ENCODE measurements at places on chromosomes 1 and 21. TPM values are rescaled to one million over a fixed set of nuclear protein-coding genes. Genes with fewer than 3 reads are reported as not detected.

GRCh38 chr1:198656500-198656932 lies 17.7 kb downstream of the PTPRC start:
- H3K27ac ChIP-seq, result peak overlapping the region; percentile 70
- H3K36me3 ChIP-seq, result no peaks in the 10 kb centered on the region
- peak; percentile 66 for DNase-seq

GRCh38 chr1:43947061-43947873 lies 517 bp downstream of the IPO13 start:
- peaks cover 26% of the 10 kb centered on the region for H3K4me1 ChIP-seq
- no peaks in the 10 kb centered on the region for H3K27me3 ChIP-seq
- DNase-seq, result no peak
- H3K4me3 ChIP-seq, result peak overlapping the region; percentile 74
- H3K36me3 ChIP-seq, result no peaks in the 10 kb centered on the region
- no peak overlapping the region for H3K27ac ChIP-seq

DNA sequence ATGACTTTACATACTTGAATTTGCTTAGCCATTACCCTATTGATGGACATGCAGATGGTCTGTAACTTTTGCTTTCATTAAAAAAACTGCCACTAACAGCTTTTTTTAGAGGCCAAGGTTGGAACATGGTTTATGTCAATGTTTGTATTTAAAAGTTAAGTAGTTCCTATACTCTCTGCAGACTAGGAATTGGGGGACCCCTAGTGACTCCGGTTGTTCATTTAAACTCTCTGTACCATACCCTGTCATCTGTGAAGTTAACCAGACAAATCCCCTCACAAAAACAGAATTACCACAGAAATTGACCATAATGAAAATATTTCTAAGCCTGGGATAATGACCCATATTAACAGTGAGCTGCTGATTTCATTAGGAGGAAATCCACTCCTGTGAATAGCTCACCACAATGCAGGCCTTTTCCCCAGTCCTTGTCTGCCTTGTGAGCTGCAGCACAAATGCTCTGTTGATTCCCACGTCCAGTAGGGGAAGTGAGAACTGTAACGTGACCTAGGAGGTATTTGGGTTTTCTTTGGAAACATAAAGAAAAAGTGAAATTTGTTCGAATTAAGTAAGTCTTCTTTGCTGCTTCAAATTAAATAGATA lies 30.2 kb upstream of the CD101 start:
- no peak for DNase-seq
- no peaks in the 10 kb centered on the region for H3K27me3 ChIP-seq
- no peak overlapping the region for H3K4me3 ChIP-seq
- H3K4me1 ChIP-seq, result 0 out of 2 replicates have a peak, but pooled peaks cover 4% of the 10 kb centered on the region
- no peak overlapping the region for H3K27ac ChIP-seq

- no peaks in the 10 kb centered on the region for H3K36me3 ChIP-seq
- H3K27ac ChIP-seq, result no peak overlapping the region
- DNase-seq, result no peak
- no peak overlapping the region for H3K4me3 ChIP-seq
Observed at GRCh38 chr1:80656641-80657040, 1144.1 kb upstream of the ADGRL2 start.

DNA sequence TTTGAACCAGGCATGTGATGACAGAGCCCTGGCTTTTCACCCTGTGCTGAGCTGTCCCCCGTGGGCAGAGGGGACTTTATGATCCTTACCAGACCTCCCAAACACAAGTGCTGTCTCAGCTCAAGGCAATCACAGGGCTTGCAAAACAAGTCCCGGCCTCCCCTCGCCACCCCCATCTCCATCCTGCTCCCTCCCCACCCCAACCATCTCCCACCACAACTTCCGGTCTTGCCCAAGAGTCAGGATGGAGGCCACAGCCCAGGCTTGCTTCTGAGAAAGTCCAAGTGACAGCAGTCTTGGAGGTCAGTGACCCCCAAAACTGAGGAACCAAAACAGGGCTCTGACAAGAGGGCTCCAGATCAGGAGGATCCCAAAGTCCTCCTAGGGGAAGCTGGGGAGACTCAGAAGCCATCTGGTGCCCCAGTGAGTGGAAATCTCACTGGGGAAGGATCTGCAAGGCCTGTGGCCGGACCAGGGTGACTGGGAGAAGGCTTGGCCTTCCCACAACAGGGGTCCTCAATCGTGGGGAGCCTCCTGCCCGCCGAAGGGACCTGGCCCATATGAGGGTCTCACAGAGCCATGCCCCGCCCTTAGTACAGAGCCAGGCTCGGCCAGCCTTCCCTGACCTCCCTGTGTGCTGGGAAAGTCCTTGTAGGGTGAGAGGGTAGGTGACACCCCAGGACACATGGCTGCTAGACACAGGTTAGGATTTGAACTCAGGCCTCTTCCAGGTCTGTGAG lies 4.5 kb upstream of the SDC3 start:
- no peak for DNase-seq
- H3K36me3 ChIP-seq, result no peaks in the 10 kb centered on the region
- peaks cover 17% of the 10 kb centered on the region for H3K4me1 ChIP-seq
- H3K27me3 ChIP-seq, result no peaks in the 10 kb centered on the region
- H3K4me3 ChIP-seq, result no peak overlapping the region

GRCh38 chr1:116725798-116726197 lies 28.4 kb upstream of the CD2 start:
- H3K4me3 ChIP-seq, result no peak overlapping the region
- H3K27ac ChIP-seq, result no peak overlapping the region
- H3K4me1 ChIP-seq, result no peaks in the 10 kb centered on the region
- H3K27me3 ChIP-seq, result no peaks in the 10 kb centered on the region

DNA sequence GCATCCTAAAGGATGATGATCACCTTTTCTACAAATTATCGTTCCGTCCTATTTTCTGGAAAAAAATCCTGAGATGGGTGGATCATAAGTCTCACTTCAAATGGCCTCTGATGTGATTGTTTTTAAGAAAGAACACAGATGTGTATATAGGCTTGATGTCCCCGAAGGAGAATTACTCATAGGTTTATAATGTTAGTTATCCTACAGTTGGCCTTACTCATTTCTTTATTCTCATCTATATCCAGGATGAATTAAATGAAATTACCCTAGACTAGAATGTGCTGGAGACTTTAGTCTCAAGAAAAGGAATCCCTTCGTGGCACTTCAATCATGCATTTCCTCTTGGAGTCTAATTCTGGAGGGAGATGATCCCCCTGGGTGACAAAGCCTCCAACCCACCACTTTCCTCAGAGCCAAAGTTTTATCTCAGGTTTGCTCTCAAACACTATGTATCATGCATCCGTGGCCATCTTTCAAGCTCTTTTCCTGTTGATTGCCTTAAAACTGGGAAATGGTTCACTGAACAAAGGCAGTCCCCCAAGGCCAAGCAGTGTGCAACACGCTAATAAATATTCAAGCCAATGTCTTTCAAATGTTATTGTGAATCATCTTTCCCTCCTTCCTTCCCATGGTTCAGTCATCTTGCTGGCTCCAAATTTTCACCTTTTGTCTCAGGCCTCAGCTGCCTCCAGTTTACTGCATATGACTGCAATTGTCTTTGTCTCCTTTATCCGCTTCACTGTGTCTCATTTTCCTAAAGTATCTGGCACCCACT lies 32.5 kb upstream of the SMYD2 start:
- no peaks in the 10 kb centered on the region for H3K4me1 ChIP-seq
- DNase-seq, result no peak
- H3K36me3 ChIP-seq, result no peaks in the 10 kb centered on the region
- H3K27ac ChIP-seq, result no peak overlapping the region
- H3K4me3 ChIP-seq, result no peak overlapping the region

OR10J4 gene
- total RNA-seq, result not detected

DNA sequence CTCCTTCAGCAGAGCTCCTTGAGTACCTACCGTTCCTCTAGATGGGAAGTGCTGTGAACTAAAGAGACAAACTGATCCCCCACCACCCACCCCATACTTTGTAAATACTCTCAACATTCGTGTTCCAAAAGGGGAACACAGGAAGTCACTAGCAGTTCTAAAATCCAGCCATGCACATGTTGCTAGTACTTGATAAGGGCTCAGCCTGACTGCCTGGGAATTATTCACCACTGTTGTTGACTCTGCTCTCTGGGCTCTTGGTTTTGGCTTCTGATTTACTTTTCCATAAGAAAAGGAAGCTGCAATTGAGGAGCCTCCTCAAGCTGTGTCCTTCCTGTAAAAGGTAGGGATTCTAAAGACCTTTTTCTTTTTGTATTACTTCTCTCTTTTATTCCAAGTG lies 67.5 kb downstream of the IVNS1ABP start:
- H3K27me3 ChIP-seq, result no peaks in the 10 kb centered on the region
- H3K4me1 ChIP-seq, result no peaks in the 10 kb centered on the region
- DNase-seq, result no peak
- H3K4me3 ChIP-seq, result no peak overlapping the region

DNA sequence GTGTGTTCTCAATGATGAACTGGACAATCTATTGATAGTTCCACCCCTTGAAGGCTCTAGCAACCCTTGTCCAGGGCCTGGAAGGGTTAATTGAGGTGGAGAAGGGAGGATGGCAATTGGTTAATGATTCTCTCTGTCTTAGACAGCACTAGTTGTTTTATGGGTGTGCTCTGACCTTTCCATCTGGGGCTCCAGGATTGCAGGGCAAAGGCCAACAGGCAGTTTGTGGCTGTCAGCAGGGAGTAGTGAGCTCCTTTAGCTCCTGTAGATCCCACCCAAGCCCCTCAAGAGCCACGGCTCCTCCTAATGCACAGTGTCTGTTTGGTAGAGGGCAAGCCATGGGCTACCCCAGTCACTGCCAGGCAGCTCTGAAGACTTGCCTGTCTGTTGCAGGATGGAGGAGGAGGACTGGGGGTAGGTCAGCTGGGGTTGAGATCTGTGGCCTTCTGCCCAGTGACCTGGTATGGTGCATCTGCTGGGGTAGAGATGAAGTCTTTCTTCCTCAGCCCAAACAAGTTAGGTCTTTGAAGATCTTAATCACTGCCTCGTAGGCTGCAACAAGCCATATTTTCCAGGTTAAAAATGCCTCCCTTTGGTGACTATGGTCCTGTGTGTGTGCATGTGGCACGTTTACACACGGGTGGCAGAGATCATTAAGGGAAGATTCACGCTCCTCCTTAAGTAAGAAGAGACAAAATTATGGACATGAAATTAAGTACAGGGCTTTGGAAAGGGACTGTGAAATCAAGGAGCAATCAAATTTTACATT lies 7.7 kb downstream of the MROH7 start:
- H3K27ac ChIP-seq, result no peak overlapping the region
- H3K4me1 ChIP-seq, result no peaks in the 10 kb centered on the region
- no peak for DNase-seq
- no peak overlapping the region for H3K4me3 ChIP-seq

DNA sequence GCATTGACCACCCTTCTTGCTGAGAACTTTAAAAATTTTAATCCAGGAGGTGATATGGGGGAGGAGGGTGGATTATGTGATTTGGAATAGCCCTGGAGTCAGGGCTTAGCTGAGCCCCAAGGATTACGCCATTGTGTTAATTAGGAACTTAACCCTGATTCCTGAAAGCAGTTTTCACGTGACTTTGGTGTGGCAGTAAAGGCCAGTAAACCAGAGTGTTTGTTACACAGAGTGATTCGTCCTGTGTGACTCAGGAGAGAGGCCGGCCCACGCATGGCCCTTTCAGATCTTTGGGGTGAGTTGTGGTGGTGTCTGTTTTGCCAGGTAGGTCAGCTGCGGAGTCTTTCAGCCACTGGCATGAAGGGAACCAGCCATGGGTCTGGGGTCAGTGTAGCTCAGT lies 107.6 kb downstream of the NOS1AP start:
- H3K36me3 ChIP-seq, result 0 out of 2 replicates have a peak, but pooled peaks cover 11% of the 10 kb centered on the region
- H3K27ac ChIP-seq, result peak overlapping the region; percentile 31
- no peak overlapping the region for H3K4me3 ChIP-seq
- no peak for DNase-seq
- H3K4me1 ChIP-seq, result peaks cover 42% of the 10 kb centered on the region

GRCh38 chr21:43686811-43687565 lies 27.6 kb downstream of the RRP1B start:
- no peaks in the 10 kb centered on the region for H3K27me3 ChIP-seq
- no peaks in the 10 kb centered on the region for H3K4me1 ChIP-seq
- H3K4me3 ChIP-seq, result no peak overlapping the region
- H3K27ac ChIP-seq, result no peak overlapping the region

DNA sequence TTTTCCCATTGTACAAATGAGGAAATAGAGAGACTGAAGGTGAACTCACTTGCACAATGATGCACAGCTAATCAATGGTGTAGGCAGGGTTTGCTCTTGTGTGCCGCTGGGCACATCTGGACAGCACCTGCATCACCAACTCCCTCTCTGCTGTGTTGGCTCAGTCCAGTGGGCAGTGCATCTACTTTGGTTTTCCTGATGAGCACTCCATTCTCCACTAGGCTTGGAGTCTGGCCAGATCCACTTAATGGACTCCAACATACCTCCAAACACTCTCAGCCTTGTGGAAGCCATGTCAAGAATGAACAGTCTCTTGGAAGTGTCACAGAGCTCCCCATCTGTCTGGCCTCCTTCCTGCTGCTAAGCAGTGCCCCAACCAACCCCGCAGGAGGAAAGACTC lies 152.2 kb downstream of the HIVEP3 start:
- no peak for DNase-seq
- H3K36me3 ChIP-seq, result no peaks in the 10 kb centered on the region
- H3K4me1 ChIP-seq, result no peaks in the 10 kb centered on the region
- H3K27me3 ChIP-seq, result no peaks in the 10 kb centered on the region
- no peak overlapping the region for H3K4me3 ChIP-seq
- H3K27ac ChIP-seq, result no peak overlapping the region

DNA sequence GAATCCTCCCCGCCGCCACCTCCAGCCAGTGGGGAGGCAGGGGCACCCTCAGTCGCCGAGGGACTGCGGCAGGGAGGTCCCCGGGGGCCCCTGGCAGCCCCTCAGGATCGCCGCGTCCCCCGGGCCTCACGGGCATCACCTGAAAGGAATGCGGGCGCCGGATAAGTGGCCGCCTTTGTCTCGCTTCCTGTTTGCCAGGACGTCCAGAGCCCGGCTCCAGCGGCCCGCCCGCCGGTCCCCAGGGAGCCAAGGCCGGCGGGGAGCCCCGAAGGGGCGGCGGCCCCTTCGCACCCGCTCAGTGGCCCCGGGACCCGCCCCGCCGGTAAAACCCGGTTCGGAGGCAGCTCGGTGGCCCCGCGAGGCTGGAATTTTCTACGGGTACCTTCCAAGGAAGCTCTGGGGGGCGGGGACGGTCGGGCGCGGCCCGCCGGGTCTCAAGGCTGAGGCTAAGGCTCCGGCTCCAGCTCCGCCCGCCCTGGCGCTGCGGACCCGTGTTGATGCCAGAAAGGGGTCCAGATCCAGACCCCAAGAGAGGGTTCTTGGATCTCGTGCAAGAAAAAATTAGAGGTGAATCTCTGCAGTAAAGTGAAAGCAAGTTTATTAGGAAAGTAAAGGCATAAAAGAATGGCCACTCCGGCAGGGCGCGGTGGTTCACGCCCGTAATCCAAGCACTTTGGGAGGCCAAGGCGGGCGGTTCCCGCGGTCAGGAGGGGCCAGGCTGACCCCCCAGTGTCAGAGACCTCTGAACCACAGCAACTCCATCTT lies 12.6 kb downstream of the TINAGL1 start:
- H3K36me3 ChIP-seq, result peaks cover 21% of the 10 kb centered on the region
- DNase-seq, result peak; percentile 83
- H3K27me3 ChIP-seq, result no peaks in the 10 kb centered on the region
- peaks cover 86% of the 10 kb centered on the region for H3K4me1 ChIP-seq
- peak overlapping the region; percentile 52 for H3K4me3 ChIP-seq
